IPS-NIHi11 (cell line): ENCODE measurements at places on chromosomes 5 and 9.
A peak's percentile ranks its signal among the peaks of the same experiment; 100 is the strongest.

DNA sequence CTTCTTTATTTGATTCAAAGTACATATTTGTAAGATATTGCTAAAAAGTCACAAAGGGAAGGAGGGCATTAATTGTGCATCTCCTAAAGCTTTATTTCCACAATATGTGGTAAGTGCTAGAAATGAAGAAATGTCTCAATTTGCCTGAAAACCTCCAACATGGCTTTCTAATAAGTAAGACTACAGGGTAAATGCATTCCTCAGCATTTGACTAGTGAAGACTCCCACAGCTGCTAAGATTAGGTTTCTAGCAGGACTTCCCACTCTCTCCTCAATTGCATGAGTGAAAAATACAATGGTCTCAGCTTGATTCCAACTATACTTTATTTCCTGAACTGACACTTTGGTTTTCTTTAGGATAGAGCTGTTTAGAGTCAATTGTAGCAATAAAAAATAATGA lies 162.1 kb downstream of the ELAVL2 start:
- no peak for DNase-seq

DNA sequence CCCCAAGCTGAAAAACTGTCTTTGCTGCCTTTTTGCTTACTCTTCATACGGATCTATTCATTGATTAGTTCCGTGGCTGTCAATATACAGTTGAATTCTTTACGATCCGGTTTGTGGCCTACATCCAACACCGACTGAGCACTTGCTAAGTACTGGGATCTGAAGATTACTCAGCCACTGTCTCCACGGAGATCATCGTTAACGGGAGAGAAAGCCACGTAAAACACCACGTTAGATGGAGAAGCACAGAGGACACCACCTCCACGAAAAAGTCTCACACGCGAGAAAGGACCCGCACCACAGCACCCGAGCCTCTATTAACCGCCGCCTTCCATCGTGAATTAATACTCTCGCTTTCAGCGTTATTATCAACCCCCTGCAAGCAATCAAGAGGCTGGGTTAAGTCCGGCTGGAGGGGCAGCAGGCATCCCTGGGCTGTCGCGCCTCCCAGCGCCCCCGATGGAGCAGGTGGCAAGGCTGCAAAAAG lies 650 bp downstream of the ELP1 start:
- DNase-seq, result no peak

DNA sequence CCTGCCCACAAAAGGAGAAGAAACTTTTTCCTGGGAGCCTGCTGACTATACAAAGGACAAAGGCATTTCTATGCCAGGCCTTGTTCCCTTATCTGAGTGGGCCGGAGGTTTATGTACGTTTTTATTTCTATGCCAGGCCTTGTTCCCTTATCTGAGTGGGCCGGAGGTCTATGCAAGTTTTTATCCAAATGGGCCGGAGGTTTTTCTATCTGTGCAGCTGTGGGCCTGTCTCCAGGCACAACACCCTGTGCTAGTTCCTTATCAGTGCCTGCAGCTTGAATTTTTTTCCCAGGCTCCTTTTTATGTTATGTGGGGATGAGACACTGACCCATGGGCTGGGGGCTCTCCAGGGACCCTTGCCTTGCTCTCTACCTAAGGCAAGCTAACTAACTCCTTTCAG lies 5.5 kb downstream of the SLC25A2 start:
- DNase-seq, result no peak

DNA sequence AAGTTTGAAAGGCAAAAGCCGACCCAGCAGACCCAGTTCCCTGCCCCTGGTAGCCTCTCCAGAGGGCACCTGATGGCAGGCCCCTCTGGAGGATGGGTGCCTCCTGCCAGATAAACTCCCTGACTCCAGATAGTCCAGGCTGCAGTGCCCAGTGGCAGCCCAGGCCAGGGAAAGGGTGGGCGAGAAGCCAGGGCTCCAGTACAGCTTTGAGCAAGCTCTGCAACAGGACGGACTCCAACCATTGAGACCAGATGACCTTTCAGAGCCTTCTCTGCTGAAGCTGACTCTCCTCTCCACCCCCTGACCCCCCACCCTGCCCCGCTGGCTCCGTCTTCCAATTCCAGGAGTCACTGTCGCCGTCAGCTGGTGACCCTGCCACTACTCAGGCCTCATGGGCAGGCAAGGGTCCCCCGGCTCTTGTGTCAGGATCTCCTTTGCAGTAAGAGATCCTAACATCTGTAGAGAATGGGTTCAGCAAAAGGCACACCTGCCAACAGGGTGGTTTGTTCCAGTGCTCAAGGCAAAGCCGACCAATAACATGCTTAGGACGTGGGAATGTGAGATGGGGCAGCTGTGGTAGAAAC lies 15.5 kb upstream of the FCN1 start:
- DNase-seq, result no peak

GRCh38 chr9:374736-375135 lies 160.1 kb downstream of the DOCK8 start:
- no peak for DNase-seq

DNA sequence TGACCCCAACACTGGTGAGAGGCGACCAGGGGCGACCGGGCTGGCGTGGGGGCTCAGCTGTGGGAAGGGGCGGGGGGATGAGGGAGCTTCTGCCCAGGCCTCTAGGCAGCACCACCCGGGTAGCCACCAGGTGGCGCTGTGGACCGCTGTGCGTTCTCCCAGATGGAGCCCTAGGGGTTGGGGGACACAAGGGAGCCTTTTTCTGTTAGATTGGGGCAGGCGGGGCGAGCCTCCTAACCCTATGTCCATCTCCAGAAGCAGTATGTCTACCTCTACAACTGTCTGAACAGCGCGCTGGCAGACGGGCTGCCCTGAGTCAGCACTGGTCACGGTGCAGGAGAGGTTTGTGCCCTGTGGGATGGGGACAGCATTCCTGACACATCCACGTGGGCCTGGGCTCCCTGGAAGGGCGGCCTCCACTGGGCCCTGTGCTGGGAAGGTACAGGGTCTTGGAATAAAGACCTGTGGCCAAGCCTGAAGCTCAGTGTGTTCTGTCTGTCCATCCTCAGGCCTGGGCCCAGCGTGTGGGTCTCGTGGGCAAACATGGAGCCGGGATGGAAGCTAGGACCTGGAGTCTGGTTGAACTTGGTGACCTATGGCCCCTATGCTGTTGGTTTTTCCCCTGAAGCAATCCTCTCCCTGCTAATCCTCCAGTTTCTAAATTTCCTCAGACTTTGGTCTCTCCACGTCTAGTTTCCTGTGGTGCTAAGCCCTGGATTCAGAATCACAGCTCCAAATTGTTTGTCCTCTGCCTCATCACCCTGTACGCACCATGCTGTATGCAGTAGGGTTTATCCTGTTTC lies 23.1 kb upstream of the SPTLC1 start:
- peak; percentile 79 for DNase-seq
